ENCODE measurements at places on chromosomes 2 and 18. TPM values are rescaled to one million over a fixed set of nuclear protein-coding genes. Genes with fewer than 3 reads are reported as not detected.

DNA sequence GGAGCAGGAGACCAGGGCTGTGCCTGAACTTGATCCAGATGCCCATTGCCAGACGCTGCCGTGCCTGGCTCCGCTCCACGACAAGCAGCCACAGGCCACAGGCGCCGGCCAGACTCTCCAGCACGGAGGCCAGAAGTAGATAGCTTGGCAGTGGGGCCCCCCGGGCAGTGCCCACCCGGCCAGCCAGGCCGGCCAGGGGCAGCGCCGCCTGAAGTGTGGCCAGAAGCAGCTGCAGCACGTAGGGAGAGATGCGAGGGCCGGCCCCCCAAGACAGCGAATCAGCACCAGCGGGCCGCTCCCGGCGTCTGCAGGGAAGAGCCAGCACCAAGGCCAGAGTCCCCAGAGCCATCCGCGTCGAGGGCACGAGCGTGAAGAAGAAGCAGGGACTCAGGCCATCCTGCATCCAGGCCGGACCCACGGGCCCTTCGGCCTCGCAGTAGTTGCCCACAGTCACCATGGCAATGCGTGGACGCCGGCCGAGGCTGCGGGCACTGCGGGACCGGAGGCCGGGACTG, 484 bp downstream of the ABCB6 start:
- peak; percentile 37 for DNase-seq

The SP9 gene
- total RNA-seq: not detected

The MC2R gene
- not detected for total RNA-seq

- no peak for DNase-seq
Measured at GRCh38 chr2:179861416-179862067, at the start of gene ZNF385B. Gene ZNF385B, minus strand, starts transcription at chr2:179861612.

DNA sequence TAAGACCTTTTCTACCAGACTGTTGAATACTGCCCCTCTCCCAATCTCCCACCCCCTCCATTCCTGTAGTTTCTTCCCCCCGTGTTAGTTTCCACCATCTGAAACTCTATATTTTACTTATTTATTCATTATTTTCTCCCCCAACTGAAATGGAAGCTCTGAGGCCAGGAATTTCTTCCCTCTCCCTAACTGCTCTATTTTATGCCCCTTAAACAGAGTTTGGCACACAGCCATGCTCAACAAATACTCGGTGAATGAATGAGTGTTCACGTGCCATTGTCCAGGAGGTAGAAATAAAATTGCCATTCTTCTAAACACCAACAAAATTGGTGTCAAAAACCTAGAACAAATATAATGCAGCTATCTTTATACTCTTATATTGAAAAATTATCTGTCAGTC, 5.6 kb downstream of the ITGB1BP1 start:
- DNase-seq: no peak

The GPR35 gene
- total RNA-seq: 7.8 TPM

DNA sequence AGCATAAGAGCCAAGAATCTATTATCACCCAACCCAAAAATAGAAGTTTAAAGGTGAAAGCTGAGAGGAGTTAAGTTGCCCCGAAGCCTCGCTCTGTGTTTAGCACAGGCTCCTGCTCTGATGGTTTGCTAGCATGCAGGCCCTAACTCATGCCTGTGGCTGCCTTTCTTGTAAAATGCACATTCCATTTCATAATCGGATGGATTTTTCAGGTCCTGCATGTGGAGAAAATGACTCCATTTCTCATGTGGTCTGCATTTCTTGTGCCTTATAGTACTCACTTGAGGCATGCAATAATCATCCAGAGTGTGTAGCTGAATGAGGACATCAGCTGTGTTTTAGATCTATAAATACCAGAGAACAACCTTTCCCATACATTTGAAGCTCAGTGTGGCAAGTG, 381.8 kb downstream of the CPS1 start:
- DNase-seq: no peak

DNA sequence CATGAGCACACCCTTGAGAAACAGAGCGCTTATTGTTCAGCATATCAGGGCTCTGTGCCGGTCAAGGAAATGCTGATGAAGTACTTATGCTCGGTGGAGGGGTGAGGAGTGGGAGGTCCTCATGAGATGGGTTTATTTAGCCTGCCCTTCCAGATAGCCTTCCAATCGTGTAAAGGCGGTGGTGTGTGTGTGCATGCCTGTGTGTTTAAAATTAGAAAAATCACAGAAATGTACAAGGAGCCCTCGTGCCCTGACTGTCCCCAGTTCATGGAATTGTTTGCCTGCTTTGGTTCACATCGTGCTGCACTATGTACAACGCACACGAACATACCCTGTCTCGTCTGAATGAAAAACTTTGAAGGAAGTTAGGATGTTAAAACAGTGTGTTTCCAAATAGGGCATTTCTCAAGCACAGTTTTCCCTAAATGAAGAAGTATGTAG, 158.6 kb downstream of the AQP4 start:
- DNase-seq: no peak

- no peak for DNase-seq
Measured at GRCh38 chr2:70962211-70962884, 16.1 kb upstream of the ANKRD53 start.

DNA sequence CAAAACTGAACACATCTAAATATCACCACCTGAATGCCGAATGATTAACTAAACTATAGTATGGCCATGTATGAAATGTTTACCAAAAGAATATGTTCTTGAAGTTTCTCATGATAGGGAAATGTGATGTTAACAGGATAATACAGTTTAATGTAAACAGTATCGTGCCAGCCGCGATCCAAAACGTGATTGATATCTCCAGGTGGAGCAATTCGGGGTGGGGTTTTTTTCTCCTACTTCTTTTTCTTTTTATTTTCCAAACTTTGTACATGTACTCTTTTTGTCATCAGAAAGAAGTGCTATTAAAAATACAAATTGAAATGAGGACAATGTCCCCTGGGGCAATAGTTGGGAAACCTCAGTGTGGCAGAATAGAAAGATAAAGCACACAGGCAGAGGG, 4.0 kb upstream of the BIN1 start:
- DNase-seq: no peak

DNA sequence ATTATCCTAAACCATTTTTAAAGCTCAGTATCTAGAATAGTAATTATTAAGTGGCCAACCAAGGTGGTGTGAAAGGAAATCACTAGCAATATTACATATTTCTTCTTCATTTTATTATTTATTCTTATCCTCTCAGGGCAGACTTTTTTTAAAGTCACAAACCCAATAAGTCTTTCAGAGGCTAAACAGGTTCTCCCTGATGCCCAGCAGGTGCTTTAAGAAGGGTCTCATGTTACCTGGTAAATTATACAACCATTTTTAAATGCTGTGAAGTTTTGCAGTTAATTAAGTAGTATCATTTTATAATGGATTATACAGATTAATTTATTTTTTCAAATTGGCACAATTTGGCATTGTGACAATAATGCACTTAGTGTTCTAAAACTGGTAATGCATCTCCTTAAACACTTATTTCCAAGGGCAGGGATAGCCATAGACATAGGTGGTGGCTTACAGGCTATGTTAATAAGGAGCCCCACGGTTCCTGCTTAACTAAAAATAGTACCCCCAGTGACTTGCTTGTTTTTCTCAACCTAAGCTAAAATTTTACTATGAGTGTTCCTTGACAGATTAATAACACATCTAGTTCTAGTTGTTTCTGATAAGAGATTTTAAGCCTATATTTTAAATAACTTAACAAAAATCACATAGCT, 67.0 kb downstream of the PMS1 start:
- no peak for DNase-seq
